ENCODE measurements at places on chromosomes 1 and 21.

DNA sequence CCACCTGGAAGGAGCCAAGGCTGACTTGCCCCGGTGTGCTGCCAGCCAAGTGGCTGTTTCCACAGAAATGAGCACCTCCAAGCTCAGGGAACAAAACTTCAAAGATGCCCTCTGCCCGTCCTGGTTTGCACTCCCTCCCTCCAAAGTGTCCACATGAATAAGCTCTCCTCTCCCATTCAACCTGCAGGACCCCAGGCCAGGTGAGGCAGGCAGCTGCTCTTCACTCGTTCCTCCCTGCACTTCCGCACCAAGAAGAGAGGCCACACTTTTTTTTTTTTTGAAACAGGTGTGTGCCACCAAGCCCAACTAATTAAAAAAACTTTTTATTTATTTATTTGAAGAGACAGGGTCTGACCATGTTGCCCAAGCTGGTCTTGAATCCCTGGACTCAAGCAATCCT lies 18.5 kb upstream of the CLIC4 start:
- DNase-seq = no peak

DNA sequence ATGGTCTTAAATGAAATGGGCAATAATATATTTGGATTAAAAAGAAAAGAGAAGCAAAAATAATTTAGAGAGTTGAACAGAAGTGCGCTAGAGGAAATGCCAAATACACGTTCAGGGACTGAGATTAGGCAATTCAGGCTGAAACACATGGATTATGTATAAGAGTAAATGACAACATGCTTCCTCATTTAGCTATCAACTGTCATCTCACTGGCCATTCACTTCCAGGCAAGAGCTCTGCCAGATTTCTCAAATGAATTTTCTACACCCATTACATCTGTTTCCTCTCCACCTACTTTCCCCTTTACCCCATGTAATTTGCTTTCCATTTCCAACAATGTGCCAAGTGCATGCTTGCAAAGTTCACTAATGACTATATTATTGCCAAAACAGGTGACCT lies 582.4 kb downstream of the LTN1 start:
- DNase-seq = no peak

DNA sequence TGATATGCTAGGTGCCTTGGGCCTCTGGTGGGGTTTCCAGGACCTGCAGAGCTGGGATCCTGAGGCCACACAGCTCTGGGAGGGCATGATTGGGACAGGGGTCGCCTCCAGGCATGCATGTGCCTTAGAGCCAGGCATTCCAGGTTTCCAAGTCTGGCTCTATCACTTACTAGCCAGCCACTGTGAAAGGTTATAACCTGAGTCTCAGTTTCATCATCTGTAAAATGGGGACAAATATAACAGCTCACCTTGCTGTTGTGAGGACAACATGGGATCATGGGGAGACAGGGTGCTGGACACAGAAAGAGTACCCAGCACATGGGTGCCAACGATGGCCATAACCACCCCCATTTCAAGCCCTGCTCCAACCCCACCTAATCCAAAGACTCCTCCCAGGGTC lies 2.7 kb downstream of the CHI3L1 start:
- DNase-seq = no peak

GRCh38 chr21:42476388-42477331 lies 19.4 kb downstream of the RSPH1 start:
- no peak for DNase-seq

DNA sequence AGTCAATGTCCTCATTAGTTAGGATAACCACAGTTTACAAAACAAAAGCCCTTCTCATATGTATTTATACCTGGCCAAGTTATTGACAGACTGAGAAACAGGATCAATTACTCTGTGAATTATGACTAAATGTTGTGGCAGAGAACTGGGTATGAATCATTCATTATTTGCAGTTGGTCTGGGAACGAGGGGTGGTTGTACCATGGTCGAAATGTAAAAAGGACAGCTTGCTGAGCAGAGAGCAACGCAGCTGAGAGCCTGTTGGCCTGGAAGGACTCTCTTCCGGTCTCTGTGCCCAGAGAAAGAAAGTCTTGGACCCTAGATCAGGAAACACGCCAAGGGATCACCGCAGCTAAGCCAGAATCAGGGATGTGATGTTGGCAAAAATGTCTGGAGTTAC lies 169.6 kb downstream of the DISC1 start:
- no peak for DNase-seq

- DNase-seq = no peak
Observed at GRCh38 chr1:220528679-220529501, 954 bp downstream of the MARK1 start.

DNA sequence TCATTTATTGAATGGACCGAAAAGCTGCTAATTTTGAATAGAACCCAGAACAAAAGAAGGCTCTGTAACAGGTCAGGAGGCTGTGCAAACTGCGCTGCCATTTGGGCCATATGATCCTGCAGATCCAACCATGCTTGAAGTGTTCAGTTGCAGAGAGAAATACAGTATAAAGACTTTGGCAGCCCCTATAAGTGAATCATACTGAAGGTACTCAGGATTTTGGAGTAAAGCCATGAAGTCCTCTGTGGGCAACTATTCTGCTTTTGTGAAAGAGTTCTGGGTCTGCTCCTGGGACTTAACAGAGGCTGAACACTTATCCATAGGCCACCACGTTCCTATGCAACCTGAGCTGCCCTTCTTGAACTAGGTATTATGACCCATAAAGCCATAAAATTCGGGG lies 1613.6 kb upstream of the PRMT6 start:
- DNase-seq = no peak

- no peak for DNase-seq
Observed at GRCh38 chr1:1240822-1241587, 5.5 kb downstream of the C1QTNF12 start.

GRCh38 chr1:1891349-1892078 lies 627 bp upstream of the GNB1 start:
- DNase-seq = peak; percentile 73

DNA sequence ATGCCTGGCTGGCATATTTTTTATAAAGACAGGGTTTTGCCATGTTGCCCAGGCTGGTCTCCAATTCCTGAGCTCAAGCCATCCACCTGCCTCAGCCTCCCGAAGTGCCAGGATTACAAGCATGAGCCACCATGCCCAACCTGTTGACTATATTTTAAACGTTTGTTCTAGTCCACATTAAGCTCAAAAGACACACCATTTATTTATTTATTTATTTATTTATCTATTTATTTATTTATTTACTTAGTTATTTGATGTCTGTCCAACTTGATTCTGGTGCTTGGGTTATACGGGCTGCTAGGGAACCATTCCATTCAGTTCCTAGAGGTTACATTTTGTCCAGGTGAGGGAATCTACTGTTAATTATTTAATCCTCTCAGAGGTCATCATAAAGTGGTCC lies 98.1 kb upstream of the ADGRL4 start:
- DNase-seq = no peak

DNA sequence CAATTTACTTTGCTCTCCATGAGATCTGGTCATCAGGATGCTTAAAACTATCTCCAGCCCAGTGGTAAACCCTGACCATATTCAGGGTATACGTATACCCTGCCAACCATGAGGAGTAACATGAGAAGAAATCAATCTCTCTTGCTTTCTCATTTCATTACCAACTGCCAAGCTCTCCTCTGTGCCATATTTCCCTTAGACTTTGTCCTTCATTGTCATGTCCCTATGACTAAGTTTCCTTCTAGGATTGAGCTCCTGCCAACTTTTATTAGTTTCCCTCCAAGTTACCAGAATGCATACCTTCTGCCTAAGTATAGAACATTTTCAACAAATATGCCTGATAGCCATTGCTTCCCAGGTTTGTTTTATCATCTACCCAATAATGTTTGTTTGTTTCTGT lies 1113.9 kb upstream of the B3GALT2 start:
- no peak for DNase-seq

- no peak for DNase-seq
Observed at GRCh38 chr1:44733784-44734183, 2.8 kb upstream of the RNU5D-1 start.

All from stimulated activated CD4-positive, alpha-beta T cell treated with anti-CD3 and anti-CD28 coated beads, Interleukin-1b, Interleukin-23, amount 100 ng/mL, for 4 hours (primary cell).